ENCODE measurements at places on chromosomes 3 and 15. TPM values are rescaled to one million over a fixed set of nuclear protein-coding genes. Genes with fewer than 3 reads are reported as not detected.

The ZDHHC19 gene
- 4.1 TPM for total RNA-seq

DNA sequence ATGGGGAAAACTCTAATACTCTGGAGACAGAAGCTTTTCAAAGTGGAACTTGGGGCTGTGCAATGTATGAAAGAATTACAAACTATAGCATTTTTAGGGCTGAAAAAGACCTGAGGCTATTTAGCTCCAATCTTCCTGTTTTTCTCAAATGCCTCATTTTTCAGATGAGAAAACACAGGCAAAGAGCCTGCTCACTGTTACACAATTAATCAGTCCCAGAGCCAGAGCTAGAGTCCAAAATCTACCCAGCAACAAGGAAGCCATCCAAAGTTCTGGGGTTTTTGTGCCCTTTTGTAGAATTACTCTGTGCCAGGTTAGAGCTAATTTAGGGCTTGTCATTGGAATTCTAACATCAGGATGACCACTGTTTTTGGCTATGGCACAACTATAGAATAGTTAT is 45.5 kb downstream of the GPR149 start:
- DNase-seq: no peak

DNA sequence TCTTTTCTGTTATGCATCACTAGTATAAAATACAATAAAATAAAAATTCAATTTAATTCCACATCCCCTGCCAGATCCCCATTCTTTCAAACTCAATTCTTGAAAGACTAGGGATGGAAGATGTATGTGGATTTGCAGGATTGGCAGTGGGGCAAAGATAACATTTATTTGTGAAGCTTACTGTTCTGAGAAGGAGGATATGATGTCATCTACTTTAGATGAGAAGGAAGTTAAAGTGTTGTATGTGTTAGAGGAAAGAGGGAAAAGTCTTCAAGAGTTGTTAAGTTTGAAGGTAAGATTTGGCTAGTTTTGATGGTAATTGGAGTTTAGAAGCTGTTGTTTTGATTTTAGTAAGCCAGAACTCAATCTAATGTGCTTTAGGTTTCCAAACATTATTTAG is 845.1 kb upstream of the NR2F2 start:
- no peak for DNase-seq

The MB21D2 gene
- total RNA-seq: 21.0 TPM

- no peak for DNase-seq
These were observed 7.9 kb upstream of the OR4F6 start for GRCh38 chr15:101795455-101795854.

DNA sequence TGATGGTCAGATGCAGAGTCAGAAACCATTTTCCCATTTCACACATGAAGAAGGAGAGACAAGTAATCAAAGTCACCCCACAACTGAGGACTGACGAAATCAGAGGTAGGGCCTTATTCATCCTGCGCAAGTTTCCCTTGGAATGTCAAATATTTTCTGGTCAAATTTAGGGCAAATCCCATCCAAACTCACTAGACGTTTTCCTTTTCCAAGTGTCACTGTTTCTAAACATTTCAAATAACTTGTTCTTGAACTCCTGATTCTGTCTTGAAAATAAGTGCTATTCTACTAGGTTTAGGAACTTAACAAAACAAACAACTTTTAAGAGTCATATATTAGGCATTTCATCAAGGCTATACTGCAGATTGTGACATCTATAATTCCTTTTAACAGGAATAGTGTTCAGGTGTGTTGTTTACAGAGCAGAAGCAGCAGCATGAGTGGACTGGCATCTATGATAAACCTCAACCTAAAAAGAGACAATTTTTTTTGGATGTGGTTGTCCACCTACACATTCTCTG is 40.7 kb downstream of the SUMF1 start:
- DNase-seq: no peak

- no peak for DNase-seq
These were observed 593 bp downstream of the TMOD2 start for GRCh38 chr15:51751697-51752683.

DNA sequence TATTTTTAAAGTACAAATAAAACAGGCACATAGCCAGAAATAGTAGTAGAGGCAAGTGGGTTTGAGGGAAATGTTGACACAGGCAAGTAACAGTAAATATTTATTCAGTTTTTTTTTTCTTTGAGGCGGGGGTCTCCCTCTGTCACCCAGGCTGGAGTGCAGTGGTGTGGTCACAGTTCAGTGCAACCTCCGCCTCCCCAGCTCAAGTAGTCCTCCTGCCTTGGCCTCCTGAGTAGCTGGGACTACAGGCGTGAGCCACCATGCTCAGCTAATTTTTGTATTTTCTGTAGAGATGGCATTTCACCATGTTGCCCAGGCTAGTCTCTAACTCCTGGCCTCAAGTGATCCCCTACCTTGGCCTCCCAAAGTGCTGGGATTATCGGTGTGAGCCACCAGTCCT is 43.5 kb downstream of the PHLDB2 start:
- DNase-seq: no peak

The AGTR1 gene
- not detected for total RNA-seq

DNA sequence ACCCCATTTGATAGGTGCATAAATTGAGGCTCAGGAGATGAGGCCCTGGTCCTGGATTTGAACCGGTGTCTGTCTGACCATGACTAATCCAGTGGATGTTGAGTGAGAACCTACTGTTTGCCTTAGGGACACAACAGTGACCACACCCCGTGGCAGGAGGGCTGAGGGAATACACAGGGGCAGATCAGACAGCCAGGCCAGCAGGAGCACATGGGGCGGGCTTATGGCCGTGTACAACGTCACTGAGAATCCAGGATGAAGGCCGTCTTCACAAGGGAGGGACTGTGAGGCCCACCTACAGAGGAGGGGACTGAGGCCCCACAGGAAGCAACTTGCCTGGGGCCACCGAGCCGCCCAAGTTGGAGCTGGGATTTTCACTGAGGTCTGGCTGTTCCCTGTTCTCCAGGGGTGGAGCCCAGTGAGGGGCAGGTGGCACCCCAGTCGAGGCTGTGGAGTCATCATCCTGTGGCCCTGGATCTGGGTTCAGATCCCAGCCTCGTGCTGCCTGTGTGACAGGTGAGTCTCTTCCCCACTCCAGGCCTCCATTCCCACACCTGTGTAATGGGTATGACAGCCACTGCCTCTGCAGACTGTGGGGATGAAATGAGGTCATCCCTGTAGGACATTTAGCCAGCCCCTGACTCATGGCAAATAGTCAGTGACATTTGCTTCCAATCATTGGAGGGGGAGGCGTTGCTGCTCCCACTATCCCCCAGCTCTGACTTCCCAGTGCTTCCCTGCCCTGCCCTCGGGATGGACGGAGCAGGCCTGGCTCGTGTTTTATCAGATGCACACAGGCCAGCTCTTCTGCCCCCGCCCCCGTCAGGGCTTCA is 6.3 kb upstream of the PLXND1 start:
- DNase-seq: no peak

DNA sequence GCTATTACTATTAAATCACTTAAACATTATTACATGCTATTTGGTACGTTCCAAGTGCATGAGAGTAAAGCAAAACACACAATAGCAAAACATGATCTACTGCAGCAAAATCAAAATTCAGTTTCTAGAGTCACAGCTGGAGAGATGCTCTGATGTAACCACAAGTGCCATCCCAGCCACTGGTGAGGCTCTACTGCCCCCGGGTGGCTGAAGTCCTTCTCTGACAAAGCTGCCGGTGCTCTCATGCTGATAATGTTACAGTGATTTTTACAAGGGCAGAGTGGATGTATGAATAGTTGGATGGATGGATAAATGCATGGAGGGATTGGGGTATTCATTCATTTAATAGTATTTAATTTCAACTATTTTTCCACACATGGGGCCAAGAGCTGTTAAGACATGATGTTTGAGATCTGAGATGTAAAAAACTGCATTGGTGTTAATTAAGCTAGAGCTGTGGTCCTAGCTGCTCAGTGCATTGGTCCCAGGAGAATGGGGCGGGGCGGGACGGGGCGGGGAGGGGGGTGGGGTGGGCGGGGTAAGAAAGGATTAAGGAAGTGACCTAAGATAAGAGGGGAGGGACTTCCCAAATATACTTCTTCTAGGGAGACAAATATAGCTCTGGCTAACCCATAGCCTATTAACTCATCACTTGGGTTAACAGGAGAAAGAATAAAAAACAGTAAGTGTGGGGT is 5.3 kb upstream of the SPESP1 start:
- peak; percentile 83 for DNase-seq

DNA sequence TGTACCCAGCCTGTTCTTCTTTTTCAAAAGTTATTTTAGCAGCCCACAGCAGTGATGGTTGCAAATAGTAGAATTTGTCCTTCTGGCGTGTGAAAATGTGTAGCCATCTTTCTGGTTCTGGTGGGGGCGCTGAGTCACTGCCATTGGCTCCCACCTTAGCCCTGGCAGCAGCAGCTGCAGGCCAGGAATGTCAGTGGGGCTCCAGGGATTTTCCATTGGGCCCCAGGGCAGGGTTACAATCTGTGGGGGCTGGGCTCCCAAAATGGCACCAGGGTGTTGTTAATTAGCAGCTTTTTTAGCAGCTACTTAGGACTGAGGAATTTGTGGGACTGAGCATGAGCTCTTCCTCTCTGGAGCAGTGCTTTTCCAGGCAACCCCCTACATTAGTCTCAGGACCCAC is 38.9 kb downstream of the TOPAZ1 start:
- DNase-seq: peak; percentile 1

DNA sequence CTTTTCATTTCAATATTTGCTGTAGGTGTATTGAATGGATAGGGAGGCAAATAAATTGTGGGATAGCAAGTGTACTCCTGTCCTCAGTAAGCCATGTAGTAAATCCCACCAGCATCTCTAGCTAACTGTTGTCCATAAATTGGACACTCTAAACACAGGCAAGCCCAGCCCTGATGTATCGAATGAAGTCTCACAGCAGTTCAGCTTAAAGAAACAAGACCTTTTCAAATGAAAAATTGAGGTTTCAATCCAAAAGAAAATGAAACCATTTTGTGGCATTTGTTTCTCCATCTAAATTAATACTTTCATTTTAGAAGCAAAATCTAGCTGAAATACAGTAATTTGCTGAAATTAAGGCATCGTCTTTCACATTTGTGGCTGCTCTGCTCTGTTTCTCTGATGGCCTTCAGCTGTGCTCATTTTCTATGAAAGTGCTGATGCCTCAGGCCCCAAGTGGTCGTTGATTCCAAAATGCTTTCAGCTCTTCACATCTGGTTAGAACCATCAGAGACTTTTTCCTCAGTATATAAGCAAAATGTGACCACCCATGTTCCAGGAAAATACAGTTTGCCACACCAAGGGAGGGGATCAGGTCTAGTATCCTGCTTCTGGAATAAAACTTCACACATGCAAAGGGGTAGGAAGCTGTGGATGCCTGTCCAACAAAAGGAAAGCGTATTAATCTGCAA is 245.0 kb downstream of the ZMAT3 start:
- no peak for DNase-seq

- DNase-seq: no peak
These were observed 57.8 kb downstream of the CDC25A start for GRCh38 chr3:48130321-48130904.

DNA sequence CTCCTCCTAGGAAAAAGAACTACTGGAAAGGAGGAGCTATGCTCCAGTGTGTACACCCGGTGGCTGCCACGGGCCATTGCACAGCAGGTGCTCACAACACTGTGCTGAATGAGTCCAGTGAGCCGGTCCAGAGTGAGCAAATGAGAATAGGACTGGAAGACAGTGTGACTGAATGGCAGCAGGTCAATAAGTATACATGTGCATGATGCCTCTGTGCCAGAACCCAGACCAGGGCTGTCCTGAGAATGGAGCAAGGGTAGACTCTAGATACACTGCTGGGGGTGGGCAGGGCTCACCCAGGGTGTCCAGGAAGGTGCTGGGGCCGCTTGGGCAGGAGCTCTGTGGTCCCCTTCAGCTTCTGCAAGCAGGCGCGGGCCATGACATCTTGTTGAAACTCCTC is 8.3 kb downstream of the POLG start:
- no peak for DNase-seq

The LAMB2 gene
- total RNA-seq: 107 TPM

The FANCD2OS gene
- total RNA-seq: not detected
